ENCODE measurements at places on chromosomes 12 and 14. TPM values are rescaled to one million over a fixed set of nuclear protein-coding genes. Genes with fewer than 3 reads are reported as not detected.

Gene TAS2R9
- 0.35 TPM for total RNA-seq

Gene C1R
- 82.9 TPM for total RNA-seq

DNA sequence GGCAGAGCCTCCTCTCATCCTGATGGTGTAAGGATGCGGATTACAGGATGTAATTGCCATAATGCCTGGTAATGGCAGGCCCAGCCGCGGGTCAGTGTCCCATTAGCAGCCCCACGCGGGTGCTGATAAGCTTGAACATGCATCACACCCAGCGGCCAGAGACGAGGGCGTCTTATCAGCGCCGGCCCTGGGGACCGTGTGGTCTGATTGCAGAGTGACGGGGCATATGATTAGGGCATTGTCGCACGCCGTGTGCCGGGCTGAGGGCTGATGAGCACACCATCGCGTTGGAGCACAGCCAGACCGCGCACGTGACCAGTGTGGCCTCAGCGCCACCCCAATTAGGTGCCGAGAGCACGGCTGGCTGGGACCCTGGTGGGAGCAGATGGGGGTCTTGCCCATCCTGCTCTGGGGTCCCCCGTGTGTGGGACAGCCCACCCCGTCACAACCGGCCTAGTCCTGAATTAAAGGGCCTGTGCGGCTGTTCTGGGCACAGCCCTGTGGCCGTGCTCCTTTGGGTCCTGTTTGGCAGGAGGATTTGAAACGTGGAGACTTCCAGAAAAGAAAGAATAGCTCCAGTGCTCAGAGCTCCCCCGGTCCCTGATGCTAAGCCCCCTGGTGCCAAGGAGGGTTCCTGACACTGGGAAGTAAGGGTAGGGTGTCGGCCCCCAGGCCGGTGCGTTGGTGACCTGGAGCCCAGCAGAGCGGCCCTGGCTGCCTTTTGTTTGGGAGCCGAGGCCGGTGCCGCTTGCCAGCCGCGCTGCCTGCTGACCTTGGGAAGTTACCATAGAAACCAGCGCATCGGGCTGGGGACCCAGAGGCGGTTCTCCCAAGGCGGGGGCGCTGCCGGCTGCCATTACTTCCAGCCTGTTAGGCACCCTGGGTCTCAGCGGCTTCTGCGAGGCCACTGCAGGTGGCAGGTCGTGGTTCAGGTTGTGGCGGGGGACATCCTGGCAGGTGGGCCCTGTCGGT is 20.7 kb downstream of the KIF26A start:
- no peak for DNase-seq

Gene FOXN4
- total RNA-seq, result not detected

DNA sequence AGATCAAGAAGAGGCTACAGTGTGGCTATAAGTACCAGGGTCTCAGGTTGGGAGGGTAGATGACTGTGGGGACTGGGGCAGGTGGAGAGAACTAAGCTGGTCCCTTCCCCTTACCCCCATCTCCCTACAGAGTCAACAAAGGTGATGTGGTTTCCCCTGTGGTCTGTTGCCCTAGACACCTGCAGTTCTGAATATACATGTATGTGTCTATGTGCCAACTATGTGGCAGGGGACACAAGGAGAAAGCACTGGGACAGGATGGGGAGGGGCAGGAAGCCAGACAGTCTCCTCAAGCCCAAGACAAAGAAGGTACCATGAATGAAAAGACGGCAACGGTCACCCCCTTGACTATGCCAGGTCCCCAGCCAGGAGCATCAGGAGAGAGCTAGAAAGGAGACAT is 4.5 kb upstream of the HDAC7 start:
- no peak for DNase-seq

DNA sequence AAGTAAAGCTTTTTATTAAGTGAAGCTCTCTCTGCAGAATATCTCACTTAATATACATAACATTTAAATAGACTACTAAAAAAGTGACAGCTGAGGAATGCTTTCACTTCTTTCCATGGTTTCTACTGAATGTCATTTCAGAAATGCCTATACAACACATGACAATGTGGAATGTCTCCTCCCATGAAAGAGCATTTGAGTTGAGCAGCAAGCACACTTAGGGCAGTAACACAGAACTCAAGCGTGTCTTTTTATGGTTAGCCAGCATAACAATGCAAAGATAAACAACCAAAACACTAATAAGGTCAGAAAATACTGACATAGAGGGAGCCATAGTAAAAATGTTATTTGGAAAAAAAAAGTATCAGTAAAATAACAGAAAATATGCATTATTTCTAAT is 9.4 kb downstream of the PPP1R12A start:
- no peak for DNase-seq

Gene CCDC175
- total RNA-seq, result not detected

- DNase-seq, result no peak
Observed at GRCh38 chr14:62592877-62593276, 452.4 kb downstream of the KCNH5 start.

Gene BLOC1S1
- total RNA-seq, result 45.7 TPM

Gene MYO1H
- total RNA-seq, result not detected
